ENCODE measurements at places on chromosomes 12 and 14.
A peak's percentile ranks its signal among the peaks of the same experiment; 100 is the strongest.

GRCh38 chr14:75648066-75648838 lies 12.4 kb downstream of the ERG28 start:
- DNase-seq = no peak

- DNase-seq = no peak
These were observed 126.1 kb upstream of the MAX start for GRCh38 chr14:65228436-65228835.

DNA sequence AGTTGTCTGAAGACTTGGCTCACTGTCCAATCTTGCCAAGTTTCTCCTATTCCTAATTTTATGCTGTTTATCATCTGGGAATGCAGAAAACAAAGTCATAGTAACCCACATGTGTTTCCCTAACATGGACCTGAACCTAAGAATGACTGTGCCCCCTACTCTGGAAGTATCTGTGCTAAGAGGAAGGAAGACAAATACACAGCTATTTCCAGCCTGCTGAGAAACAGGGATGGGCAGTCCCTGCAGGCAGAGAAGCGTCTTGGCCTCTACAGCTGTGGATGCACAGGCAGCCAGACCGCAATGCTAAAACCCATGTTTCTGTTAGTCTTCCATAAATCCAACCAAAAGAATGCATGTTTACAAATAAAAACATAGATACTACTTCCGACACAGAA lies 56.2 kb downstream of the DUSP16 start:
- DNase-seq = no peak

GRCh38 chr12:27627123-27627852 lies 69.0 kb upstream of the REP15 start:
- DNase-seq = peak; percentile 78

DNA sequence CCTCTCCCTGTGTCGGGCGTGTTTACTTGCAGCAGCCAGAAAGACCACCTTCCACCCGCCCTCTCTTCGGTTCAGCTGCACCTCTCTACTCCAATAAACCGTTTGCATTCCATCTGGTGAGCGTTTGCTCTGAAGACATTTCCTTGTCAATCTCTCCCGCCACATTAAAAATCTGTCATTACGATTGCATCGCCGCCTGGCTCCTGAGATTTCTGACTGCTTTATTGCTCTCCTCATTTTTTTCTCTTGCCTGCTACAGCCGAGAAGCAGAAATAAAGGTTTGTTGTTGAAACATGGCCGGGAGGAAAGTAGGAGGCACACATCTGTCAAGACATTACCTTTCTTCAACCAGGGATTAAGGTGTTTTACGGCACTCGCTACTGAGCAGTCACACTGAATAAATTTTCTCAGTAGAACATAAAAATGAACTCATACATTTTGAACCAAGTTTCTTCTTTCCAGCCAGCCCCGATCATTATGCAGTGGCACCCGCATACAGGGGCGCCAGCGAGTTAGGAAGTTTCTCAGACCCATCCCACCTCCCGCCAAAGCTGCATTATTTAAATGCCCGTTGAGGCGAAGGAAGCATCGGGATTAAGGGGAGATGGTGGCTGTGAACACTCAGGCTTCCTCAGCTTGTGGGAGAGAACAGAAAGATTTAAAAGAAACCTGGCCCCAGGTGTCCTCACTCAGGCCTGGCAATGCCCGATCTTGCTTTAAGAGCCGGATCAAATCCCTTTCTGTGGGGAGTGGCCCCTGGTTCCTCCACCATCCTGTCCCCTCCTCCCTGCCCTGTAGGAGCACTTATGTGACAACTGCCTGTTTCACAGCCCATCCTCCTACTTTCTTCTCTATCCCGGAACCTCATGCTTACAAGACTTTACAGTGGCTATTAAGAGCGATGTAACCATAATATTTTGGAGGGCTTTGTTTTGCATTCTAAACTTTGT lies 1108.9 kb downstream of the BCL11B start:
- DNase-seq = no peak
